Urothelium cell line (cell line): ENCODE measurements at places on chromosomes 7 and 10.

GRCh38 chr10:62996925-62997324, 136.2 kb upstream of the NRBF2 start:
- no peak for DNase-seq

GRCh38 chr10:31611161-31611560, 292.1 kb downstream of the ZEB1 start:
- no peak for DNase-seq

DNA sequence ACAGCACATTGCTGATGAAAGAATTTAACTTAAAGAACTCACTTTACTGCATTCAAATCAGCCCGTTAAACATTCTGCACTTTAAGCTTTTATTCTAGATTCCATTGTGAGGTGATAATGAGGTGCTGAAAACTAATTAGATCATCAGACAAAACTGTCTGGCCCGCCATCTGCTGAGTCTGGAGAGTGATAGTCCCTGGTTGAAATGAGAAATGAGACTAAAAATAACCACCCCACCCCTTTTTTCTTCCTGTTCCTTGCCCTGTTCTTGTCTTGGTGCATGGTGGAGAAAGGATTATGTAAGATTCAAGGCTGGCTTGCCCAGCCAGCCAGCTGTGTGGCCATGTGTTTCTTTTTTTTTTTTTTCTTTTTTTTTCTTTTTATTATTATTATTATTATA, 277.0 kb upstream of the COBL start:
- no peak for DNase-seq

- DNase-seq: no peak
Observed at GRCh38 chr7:129707910-129708499, 96.5 kb downstream of the NRF1 start.

GRCh38 chr10:97490592-97490991, 7.6 kb downstream of the MMS19 start:
- DNase-seq: no peak

- no peak for DNase-seq
Observed at GRCh38 chr10:88091490-88092061, 228.2 kb downstream of the PTEN start.

DNA sequence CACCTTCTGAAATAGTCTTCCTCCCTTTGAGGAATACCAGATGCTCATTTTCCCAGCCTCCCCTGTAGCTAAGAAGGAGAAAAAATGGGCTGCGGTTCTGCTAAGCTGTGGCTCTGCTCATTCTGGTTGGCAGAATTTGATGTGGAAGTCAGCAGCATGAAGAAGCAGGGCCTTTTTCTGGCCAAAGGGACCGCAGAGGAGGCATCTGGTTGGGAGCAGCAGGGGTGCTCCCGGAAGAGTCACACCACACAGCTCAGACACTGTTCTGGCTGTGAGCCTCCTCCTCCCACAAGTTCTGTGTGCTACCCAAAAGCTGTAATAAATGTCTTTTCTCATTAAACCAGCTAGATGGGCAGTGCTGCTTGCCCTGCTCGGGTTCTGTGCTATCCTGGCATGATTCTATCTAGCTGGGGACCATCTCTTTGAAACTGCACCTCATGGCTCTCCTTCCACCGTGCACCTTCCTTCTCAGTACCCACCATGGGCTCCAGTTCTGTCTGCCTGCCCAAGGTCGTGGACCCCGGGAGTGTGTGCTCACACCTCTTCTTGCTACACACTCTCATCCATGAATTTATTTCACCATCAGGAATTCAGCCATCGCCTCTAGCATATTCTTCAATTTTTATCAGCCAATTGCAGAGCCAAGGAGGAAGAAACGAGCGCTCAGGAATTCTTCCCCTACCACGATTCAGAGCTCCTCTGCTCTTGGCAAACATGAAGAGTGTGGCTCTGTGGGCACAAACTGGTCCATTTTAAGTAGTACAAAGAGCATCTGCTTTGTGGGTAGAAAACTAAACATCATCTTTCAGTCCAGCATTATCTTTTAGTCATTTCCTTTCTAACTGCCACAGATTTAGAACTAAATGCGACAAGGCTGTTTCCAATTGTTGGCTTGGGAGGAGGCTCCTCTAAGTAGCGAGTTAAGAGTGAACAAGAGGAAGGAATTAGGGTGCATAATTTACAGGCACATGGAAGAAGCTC, 76.9 kb downstream of the FAM171A1 start:
- DNase-seq: no peak
